Suprapubic skin (tissue), 4 donors: ENCODE measurements at places on chromosomes 2 and 18.

DNA sequence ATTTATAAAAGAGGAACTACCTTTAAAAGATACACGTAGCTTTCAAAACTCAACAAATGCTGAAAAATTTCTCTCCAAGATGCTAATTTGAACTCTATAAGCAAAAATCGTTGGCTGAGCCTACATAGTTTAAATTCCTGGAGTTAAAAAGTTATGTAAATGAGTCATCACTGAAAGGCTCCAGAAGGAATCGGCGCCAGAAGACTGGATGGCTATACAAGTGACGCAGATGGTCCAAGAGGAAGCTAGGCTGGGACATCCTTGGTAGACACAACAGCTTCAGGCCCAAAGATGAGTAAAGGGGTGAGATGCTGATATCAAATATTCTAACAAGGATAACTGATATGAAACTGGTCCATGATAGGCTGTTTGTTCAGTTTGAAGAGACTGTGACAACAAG lies 22.8 kb upstream of the DNAH6 start:
- DNase-seq: no peak

DNA sequence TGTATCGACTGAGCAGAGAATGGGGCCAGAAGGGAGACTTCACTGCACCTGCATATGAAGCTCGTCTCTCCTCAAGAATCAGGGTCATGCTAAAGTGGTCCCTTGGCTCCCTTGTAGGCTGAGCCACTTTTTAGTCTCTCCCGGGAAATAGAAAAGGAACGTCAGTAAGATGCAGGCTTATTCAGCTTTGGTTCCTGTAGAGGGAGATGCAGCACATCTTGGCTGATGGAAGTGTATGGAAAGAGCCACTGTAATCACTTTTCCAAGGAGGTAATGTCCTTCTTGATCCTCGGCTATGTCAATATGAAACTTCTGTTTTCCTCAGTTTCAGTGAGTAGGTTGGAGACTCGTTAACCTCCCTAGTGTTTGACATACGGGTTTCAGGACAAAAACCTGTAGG lies 235.2 kb downstream of the GCA start:
- DNase-seq: no peak

DNA sequence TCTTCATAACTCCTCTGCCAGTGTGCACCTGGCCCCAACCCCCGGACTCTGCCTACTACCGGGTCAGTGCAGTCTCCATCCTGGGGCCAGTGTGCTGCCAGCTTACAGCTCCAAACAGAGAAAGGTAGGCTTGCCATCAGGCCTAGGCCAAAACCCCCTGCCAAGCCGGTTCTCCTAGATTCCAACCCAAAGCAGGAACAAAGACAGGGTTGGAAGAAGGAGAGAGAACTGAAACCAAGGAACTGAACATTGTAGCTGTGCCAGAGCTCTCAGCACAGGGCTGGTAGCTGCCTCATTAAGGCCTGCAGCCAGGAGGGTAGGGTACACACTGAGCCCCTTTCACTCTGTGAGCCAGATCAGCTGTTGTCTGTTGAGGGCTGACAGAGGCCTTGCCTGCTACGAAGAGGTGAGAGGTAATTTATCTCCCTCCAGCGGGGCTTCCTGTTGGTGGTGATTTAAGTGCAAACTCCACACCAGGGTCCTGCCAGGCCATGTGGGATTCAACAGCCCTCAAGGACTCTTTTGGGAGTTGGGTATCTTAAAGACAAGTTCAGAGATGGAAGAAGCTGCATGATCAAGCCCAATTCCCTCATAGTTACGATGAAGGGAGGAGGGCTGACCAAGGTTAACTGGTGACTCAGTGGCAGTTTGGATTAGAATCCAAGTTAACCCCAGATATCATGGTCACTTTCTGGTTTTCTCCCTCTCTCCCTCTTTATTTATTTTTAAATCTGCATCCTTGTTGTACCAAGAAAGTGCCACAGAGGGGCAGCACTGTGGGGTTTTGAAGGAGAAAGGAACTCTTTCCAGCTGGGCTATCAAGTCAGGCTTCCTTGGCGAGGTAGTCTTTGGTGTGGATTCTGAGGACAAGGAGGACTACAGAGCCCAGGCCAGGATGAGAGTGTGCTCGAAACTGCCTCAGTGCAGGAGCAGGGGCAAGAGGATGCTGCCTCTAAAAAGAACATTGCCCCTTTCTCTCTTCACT lies 48.1 kb downstream of the CYRIA start:
- DNase-seq: no peak

DNA sequence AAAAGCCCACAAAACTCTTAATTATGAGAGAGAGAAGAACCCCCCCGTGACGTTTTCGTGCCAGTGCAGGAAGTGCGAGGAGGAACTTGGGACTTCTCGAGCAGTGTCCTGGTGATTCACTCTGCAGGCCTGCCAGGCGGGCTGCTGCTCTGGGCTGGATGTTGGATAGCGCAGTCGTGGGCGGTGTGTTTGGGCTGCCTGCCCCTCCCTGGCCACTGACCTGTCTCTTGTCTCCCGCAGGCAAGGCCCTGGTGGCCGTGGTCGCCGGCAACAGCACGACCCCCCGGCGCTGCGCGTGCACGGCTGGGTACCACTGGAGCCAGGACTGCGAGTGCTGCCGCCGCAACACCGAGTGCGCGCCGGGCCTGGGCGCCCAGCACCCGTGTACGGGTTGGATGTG lies 29.0 kb downstream of the TNFRSF11A start:
- no peak for DNase-seq

GRCh38 chr18:4412286-4412685 lies 42.8 kb downstream of the DLGAP1 start:
- DNase-seq: no peak

DNA sequence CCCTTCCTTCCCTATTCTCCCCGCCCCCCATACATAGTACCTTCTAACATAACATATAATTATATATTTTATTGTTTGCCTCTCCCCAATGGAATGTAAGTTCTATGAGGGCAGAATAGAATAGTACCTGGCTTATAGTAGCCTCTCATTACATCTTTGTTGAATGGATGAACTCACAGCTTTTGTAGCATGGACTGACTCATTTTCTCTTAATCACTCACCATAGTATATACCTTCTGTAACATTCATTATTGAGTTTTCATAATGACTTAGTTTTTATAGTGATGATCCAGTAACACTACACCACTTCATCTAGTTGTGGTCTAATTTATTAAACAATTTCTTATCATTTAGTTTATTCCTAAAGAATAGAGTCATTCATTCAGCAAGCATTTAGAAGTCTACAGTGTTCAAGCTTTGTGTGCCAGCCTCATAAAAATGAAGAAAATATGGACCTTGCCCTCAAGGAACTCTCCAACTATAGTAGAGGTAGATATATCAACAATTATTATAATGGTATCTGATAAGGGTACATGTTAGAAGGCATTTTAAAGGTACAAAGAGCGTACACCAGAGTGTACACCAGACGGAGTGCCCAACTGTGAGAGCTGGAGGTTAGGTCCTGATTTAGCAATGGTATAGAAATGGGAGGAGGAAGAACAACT lies 31.1 kb downstream of the NCOA1 start:
- no peak for DNase-seq

GRCh38 chr2:27763907-27764267 lies 7.6 kb upstream of the MRPL33 start:
- no peak for DNase-seq

DNA sequence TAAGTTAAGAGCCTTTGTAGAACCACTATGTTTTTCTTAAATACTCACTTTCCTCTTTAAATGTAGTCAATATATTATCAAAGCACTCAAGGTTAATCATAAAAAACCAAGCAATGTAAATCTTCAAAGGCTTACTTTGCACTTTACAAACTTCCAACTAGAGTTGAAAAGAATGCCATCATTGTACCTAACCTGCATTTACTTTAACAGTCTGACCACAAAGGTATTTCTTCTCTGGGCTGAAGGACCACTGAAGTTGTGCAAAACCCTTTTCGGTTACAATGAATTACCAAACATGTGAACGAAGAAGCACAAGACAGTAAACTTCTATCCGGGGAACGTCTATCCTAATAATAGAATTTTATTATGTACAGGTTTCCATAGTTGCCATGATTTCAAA lies 3.0 kb downstream of the HNRNPLL start:
- DNase-seq: no peak

DNA sequence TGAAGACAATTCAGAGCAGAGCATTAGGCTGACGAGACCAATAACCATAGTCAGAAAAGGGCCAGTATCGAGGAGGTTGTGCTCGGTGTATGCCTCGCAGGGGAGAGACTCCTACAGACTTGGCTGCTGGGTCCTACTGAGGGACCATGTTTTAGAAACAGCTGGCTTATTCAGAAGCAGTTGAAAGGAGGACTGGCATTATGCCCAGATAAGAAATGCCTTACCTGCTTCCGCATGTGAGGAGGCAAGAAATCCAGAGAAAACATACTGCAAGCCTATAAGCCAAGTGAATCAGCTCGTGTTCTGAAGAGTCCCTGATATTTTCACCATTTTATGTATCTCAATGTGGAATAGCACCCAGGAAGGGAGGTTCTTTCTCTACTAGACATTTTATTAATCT lies 434.7 kb downstream of the GRB14 start:
- DNase-seq: no peak

GRCh38 chr18:49359732-49360444 lies 100.6 kb downstream of the DYM start:
- no peak for DNase-seq

- DNase-seq: no peak
Observed at GRCh38 chr2:207219676-207220501, 54.1 kb upstream of the KLF7 start.

- no peak for DNase-seq
Observed at GRCh38 chr18:46622999-46623398, 34.0 kb downstream of the LOXHD1 start.

GRCh38 chr2:17594533-17595401 lies 54.3 kb downstream of the VSNL1 start:
- no peak for DNase-seq

- no peak for DNase-seq
Observed at GRCh38 chr18:65750389-65751154, at the start of gene CDH7. Gene CDH7 (plus strand): TSS chr18:65751012. CDS start chr18:65762843, 11,831 bp downstream.

- no peak for DNase-seq
Observed at GRCh38 chr2:66547887-66548286, 113.0 kb downstream of the MEIS1 start.
